ENCODE measurements at places on chromosomes 2 and 18. TPM values are rescaled to one million over a fixed set of nuclear protein-coding genes. Genes with fewer than 3 reads are reported as not detected.

Gene CCDC102B
- total RNA-seq: 17.6 TPM

Gene ELOA2
- not detected for total RNA-seq

Gene SULT1C2
- not detected for total RNA-seq

Gene MARCHF4
- not detected for total RNA-seq

Gene PPP1R7
- total RNA-seq: 44.7 TPM

DNA sequence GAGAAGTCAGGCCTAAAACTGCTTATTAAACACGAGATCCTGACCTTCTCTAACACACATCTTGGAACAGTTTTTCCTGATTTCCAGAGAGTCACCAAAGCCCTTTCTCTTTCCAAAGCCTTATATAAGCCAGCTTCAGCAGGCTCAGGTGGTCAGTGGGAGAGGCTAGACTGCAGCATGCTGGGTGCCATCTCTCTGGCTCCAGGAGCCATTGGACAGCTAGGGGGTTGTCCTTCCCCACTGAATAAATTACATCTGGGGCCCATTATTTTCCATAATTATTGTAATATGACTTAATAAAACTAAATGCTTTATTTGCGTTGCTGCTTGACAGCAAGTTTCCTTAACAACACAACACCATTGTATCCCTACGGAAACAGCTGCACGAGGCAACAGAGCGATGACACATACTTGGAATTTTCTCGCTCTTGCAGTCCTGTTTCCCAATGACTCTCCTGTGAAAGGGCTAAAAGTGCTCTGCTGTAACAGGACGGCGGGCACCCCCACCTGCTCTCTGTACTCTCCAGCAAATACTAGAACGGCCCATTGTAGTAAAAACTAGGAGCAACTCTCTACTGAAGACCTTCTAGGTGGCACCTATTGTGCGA is 160.6 kb downstream of the RNF144A start:
- H3K27me3 ChIP-seq: no peaks in the 10 kb centered on the region
- no peak for DNase-seq
- H3K36me3 ChIP-seq: no peaks in the 10 kb centered on the region

Gene FLACC1
- 0.66 TPM for total RNA-seq

- no peak for DNase-seq
- H3K27ac ChIP-seq: no peak overlapping the region
- no peaks in the 10 kb centered on the region for H3K36me3 ChIP-seq
- no peaks in the 10 kb centered on the region for H3K4me1 ChIP-seq
- no peak overlapping the region for H3K4me3 ChIP-seq
- H3K27me3 ChIP-seq: no peaks in the 10 kb centered on the region
These were observed 47.3 kb upstream of the SNTG2 start for GRCh38 chr2:903223-903900.

- H3K4me3 ChIP-seq: no peak overlapping the region
- no peak overlapping the region for H3K27ac ChIP-seq
- no peaks in the 10 kb centered on the region for H3K4me1 ChIP-seq
These were observed 78.7 kb downstream of the DGKD start for GRCh38 chr2:233433029-233433428.

- H3K4me3 ChIP-seq: no peak overlapping the region
- H3K27me3 ChIP-seq: peaks cover 49% of the 10 kb centered on the region
- peaks cover 3% of the 10 kb centered on the region for H3K4me1 ChIP-seq
- H3K27ac ChIP-seq: peak overlapping the region; percentile 76
- H3K36me3 ChIP-seq: no peaks in the 10 kb centered on the region
These were observed 589 bp upstream of the SGPP2 start for GRCh38 chr2:222423632-222424275.

- no peak overlapping the region for H3K27ac ChIP-seq
- H3K27me3 ChIP-seq: no peaks in the 10 kb centered on the region
- no peaks in the 10 kb centered on the region for H3K4me1 ChIP-seq
- no peak for DNase-seq
These were observed 71.5 kb downstream of the DAW1 start for GRCh38 chr2:227942965-227943364.

GRCh38 chr2:41900101-41900577 is 147.7 kb upstream of the PKDCC start:
- H3K4me3 ChIP-seq: no peak overlapping the region
- peaks cover 4% of the 10 kb centered on the region for H3K4me1 ChIP-seq
- H3K27me3 ChIP-seq: no peaks in the 10 kb centered on the region
- no peak overlapping the region for H3K27ac ChIP-seq
- no peak for DNase-seq
- no peaks in the 10 kb centered on the region for H3K36me3 ChIP-seq

GRCh38 chr2:176261136-176261535 is 8.1 kb upstream of the MTX2 start:
- H3K36me3 ChIP-seq: no peaks in the 10 kb centered on the region
- H3K4me3 ChIP-seq: no peak overlapping the region
- no peak overlapping the region for H3K27ac ChIP-seq

Data from tibial nerve (tissue), 4 donors.